GM13976 (cell line): ENCODE measurements at places on chromosomes 4 and X.

- DNase-seq: no peak
These were observed 679.1 kb upstream of the CPEB2 start for GRCh38 chr4:14323191-14323590.

GRCh38 chr4:158810487-158811215, 41.8 kb downstream of the FNIP2 start:
- DNase-seq: no peak

DNA sequence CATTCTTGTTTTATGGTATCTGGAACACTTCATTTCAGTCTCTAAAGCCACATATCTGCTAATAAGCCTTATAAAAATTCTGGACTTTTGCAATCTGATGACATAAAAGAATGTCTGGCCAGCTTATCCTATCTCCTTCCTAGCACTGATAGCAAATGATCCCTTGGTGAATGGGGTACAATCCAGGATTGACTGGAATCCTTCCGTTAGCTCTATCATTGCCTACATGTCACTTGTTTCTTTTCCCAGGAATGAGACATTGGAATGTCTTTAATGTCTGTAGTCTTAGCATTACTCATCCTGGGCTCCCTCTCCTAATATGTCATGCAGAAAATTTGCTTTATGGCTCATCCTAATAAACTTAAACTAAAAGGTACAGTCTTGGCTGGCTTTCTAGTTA, 14.8 kb upstream of the PABPC4L start:
- DNase-seq: no peak

DNA sequence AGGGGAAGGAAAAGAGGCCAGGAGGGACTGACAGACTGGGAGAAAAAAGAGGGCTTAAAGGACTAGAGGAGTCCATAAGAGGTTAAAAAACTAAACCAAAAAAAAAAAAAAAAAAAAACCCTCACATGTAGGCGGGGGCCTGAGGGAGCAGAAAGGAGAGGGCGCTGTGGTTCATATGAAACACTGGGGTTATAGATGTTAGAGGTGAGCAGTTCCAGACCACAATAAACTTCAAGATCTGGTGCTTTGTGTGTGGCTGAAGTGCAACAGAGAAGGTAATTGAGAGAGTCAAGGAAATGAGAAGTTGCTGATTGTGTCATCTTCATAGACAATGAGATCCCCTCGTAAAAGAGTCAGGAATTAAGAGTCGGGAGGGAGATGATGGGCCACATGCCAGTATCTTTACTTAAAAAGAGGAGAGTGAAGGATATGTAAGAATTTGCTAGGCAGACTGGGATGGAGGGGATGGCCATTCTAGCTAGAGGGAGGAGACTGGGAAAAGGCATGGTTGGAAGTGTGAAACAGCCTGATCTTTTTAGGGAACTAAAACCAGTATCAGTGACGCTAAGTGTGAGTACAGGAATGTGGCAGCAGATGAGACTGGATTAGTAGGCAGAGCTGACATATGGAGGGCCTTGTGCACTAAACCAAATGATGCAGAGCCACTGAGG, 18.4 kb upstream of the OGT start:
- DNase-seq: peak; percentile 55

DNA sequence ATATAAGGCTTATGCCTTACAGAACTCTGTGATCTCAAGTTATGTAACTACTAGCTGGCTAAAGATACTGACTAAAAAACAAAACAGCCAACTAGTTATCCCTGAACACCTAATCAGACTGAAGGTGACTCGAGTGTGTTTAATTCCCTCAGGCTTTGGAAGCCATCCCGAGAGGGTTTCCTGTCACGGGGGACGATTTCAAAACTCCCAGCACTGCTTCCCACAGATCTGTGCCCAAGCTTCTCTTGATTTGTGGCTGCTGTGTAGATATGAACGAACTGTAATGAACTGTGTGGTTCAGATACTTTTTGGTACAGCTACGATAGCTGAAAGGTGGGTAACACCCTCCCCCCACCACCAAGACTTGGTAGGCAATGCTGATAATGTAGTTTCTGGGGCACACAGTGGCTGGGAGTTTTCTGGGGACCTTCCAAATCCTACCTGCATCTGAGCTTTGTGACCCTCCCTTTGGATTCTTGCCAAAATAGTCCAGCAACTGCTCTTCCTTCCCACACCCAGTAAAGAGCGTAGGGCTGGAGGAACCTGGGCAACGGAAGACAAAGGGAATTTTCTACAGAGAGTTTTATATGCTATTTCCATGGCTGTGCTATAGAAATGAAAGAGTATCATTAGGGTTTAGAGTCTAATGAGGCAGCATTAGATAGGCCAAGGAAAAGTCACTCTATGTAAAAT, 148.8 kb downstream of the MGST2 start:
- DNase-seq: no peak

GRCh38 chr4:40193016-40193571, 3.7 kb upstream of the RHOH start:
- DNase-seq: no peak
